ENCODE measurements at places on chromosomes 1 and 21.

DNA sequence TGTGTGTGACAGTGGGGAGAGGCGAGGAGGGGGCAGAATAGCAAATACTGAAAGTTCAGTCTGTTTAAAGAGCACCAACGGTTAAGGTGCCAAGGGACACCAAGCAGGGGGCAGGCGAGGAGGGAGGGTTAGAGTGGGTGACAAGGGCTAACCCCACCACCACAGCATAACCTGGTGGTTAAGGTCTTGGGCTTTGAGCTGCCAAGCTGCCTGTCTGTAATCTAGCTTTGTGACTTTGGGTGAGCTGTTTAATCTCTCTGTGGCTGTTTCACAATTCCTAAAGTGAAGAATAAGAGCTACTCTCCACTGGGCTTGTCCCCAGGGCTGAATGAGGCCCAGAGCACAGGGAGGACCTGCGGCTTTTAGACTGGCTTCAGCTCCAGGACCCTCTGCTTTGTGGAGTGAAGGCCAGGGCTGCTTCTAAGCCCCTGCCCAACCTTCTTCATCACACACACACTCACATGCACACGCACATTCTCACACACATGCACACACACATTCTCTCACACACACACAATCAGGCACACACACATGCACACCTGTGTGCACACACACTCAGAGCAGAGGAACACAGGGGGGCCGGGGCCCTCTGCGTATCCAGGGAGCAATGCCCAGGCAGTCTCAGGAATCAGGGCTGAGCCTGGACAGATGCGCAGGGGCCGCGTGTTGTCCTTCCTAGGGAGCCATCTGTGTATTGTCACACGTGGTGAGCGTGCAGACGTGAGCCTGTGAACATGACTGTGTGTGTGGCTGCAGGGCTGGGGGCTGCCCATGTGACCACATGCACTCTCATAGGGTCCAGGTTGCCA, 101.6 kb upstream of the TARDBP start:
- DNase-seq, result no peak

GRCh38 chr1:226185141-226186036, 1.2 kb downstream of the ACBD3 start:
- no peak for DNase-seq

- DNase-seq, result peak; percentile 74
Measured at GRCh38 chr1:221100611-221101010, 221.4 kb downstream of the HLX start.

DNA sequence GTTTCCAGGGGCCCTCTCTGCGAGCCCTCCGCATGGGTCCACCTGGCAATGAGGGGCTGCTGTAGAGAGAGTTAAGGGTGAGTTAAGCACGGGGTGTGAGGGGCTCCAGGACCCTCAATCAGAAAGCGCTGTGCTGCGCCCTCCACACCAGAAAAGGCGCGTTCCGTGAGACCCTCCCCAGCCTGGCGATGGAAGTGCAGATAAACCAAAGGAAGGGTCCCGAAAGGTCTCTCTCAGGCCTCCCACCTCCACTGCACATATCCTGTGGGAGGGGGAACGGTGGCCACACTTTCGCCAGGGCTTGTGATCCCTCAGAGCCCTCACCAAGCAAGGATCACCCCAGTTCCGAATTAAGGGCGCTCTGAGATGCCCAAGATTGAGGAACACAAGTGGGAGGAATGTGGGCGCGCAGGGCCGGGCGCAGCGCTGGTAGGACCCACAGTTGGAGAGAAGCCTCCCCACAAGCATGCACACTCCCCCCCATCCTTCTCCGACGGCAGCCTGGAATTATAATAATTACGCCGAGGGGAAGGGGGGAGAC, 1.1 kb downstream of the WNT3A start:
- DNase-seq, result no peak

- DNase-seq, result no peak
Measured at GRCh38 chr1:231867607-231868006, 241.0 kb downstream of the DISC1 start.

- no peak for DNase-seq
Measured at GRCh38 chr21:15023776-15024175, 41.0 kb downstream of the NRIP1 start.

DNA sequence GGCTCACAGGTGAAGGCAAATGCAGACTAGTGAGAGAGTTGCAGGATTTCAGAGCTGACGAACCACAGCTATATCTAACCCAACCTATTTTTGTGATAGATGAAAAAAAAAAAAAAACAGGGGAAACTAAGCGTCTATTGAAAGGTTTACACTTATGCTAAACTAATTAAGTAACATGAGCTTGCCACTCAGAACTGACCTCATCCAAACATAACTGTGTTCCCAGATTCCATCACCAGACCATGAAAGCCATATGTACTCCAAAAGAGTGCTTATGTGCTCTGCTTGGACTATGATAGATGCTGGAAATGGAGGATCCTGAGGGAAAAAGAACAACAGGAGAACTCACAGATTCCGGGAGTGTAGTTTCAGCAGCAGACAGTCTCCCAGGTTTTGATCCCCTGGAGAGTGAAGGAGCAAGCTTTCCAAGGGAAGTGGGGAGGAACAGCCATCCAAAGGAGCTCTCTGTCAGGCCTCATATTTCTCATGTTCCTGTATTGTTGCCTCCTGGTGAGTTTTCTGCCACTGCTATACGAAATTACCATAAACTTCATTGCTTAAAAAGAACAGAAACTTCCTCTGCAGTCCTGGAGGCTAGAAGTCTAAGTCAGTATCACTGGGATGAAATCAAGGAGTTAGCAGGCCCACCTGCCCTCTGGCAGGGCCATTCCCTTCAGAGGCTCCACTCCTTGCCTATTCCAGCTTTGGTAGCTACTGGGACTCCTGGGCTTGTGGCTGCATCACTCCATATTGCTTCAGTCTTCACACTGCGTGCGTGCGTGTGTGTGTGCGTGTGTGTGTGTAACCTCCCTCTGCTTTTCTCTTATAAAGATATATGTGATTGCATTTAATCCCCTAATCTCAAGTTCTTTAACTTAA, 38.1 kb downstream of the NIBAN1 start:
- no peak for DNase-seq

DNA sequence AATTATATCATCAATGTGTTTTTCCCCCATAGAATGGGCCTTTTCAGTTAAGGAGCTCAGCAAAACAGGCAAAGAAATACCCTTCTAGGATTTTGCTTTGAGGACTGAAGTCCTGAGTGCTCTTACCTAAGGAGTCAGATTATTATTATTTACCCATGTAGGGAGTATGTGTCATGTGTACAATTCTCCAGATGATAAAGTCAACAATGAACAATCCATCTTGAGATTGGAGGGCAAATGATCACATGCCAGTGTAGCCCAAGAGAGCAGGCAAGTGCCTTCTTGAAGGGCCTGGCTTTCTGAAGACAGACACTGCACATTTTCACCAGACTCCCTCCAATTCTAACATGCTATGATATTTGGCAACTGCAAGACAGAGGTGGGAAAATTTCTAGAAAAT, 159.7 kb downstream of the PCNX2 start:
- DNase-seq, result no peak

DNA sequence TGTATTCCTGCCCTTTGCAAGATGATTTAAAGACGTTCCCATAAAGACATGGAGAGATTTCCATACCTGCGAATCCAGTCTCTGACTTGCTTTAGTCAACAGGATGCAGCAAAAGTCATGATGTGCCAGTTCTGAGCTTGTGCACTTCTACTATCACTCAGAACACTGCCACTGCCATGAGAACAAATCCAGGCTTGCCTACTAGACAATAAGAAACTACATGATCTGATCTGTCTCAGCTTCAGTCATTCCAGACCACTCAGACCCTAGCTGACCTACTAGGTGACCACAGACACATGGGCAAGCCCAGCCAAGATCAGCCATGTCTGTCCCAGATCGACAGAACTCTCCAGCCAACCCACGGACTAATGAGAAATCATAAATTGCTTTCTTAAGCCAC, 219.2 kb downstream of the RRAGC start:
- no peak for DNase-seq

DNA sequence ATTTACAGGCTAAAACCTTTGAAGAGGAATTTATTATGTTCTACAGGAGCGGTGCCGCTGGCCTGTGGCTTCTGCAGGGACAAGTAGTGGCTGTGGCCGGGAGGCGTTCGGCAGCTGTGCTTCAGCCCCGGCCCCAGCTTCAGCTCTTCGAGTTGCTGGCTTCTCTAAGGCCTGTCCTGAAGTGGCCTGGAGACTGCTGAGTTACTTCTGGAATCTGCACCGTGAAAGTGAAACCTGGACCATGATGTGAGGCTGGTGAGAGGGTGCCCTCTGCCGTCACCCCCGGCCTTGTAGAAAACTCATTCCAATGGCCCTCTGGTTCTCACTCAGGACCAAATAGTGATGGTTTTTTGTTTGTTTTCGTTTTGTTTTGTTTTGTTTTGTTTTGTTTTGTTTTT, 48.1 kb downstream of the PRKCZ start:
- no peak for DNase-seq

GRCh38 chr1:41679994-41680393, 195.5 kb upstream of the EDN2 start:
- DNase-seq, result no peak

- no peak for DNase-seq
Measured at GRCh38 chr1:226728448-226728847, 10.6 kb downstream of the ITPKB start.

DNA sequence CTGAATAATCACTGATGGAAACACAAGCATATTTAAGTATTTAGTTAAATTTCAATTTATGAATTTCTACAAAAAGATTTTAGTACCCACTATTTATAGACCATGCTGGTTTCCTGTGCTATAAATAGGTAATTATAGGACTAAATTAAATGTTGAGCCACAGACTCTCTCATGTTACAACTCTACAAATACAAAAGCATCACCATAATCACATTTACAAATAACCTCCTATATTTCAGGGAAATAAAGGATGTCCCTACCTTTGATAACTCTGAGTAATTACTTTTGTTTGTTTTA, 32.6 kb upstream of the CCDC190 start:
- DNase-seq, result no peak

- DNase-seq, result no peak
Measured at GRCh38 chr1:228374711-228375577, 31.7 kb downstream of the TRIM11 start.

- no peak for DNase-seq
Measured at GRCh38 chr1:185292237-185292636, 24.8 kb downstream of the IVNS1ABP start.

GRCh38 chr21:46465651-46466050, 7.0 kb downstream of the DIP2A start:
- DNase-seq, result no peak

GRCh38 chr1:209155546-209155945, 428.0 kb upstream of the CAMK1G start:
- DNase-seq, result no peak

DNA sequence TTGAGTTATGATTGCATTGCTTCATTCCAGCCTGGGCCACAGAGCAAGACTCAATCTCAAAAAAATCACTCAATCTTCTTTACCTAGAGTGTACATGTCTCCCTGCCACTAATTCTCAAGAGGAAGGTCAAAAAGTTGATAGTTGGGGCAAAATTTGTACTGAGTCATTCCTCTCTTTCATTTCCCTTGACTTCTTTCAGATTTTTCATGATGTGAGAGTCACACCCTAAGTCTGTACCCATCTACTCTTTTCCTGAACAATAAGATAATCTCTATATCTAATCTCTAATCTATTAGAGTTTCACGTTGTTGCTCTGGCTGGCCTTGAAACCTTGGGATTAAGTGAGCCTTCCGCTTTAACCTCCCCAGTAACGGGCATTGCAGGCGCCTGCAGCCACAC, 1.1 kb upstream of the BRDT start:
- DNase-seq, result no peak

DNA sequence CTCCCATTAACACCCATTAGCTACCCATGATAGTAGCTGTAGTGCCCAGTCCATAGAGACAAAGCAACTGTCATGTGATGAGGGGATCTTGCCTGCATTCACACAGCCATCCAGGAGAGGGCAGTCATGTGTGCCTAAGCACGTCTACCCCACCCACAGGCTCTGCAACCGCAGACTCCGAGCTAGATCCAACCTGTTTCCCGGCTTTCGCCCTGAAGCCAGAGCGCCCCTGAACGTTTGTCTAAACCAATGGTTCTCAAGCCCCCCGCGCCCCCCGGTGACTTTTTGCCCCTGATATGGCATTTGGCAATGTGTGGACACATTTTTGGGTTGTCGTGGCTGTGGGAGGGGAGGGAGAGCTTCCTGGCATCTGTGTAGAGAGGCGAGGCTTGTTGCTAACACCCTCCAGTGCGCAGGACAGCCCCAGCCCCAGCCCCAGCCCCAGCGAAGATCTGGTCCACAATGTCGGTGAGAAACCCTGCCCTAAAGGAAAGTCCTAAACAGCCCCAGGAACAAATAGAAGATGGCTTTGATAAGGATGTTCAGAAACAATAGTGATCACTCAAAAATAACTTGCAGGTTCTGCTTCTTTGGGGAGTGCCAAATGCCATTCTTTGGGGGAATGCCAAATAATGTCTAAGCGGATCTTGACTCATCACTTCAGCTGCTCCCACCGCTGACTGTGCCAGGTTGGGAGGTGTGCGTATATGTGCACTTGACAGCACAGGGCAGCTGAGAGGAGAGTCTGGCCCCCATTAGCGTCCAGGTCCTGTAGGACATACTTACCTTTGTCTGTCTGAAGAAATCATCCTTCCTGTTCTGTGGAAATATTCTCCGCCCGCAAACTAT, 34.5 kb downstream of the SLC44A3 start:
- peak; percentile 55 for DNase-seq

- DNase-seq, result no peak
Measured at GRCh38 chr1:168613691-168614231, 37.4 kb downstream of the XCL1 start.

DNA sequence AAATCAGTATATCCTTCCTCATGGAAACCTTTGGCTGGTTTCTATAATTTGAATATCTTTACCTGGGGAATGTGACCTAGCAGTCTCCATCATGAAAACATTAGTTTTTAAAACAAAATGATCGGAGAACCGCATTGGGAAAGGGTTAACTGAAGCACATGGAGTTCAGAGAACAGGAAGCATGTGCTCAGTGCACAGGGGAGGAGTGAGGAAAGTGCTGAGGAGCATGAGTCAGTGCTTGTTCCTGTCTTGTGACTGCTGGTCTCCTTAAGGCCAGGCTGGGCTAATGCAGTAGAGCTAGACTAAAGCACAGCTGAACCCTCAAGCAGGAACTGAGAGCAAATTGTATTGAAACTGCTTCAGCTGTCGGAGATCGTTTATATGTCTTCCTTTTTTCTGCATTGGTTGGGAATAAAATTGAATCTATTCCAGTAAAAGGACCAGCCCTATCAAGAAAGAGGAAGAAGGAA, 5.8 kb downstream of the IFI16 start:
- DNase-seq, result peak; percentile 51

Data from AG04449 (cell line).